ENCODE measurements at places on chromosomes 6 and 20.

GRCh38 chr6:81253821-81254220, 498.7 kb downstream of the TENT5A start:
- no peak for DNase-seq

DNA sequence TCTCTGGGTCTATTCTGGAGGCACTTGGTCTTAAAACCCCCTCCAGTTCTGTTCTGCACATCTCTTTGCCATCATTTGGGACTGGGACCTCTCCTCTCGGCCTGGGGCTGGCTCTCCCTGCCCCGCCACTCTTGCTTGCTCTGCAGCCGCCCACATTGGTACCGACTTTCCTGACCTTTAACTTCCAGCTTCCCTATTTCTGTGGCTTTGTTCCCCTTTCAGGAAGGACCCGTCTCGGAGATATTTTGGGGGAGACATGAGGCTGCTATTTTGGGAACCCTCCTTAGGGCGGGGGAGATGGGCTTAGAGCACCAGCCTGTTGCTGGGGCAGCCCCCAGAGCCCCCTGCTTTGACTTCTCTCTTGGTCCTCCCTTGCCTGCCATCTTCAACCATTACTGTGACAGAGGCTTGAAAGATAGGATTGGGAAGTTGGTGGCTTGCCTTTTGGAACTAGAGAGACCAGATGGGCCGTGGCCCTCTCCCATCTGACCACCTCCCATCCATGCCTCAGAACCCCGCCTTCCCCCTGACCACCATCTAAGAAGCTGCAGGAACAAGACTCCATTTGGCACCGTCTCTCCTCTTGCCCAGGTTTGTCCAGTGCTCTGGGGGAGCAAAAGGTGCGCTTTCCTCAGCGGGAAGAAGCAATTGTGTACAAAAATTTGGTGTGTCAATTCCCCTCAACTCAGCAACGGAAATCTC, 914 bp downstream of the TREM2 start:
- DNase-seq, result no peak

DNA sequence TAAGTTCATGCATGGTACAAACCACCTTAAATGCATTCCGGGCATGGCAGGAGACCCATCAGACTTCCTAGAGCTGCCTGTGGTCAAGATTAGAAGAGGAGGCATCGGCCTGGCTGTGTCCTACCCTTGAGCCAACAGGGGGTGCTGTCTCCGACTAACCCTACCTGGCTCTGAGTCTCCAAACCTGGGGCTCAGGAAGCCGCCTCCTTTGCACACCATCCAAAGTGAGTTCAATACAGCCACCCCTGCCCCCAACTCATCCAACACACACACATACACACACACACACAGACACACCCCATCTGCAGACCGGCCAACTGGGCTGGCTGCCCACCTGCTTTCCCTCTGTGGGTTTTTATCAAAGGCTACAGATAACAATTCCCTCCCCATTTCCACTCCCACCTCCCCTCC, 77.0 kb downstream of the JPH2 start:
- DNase-seq, result no peak

DNA sequence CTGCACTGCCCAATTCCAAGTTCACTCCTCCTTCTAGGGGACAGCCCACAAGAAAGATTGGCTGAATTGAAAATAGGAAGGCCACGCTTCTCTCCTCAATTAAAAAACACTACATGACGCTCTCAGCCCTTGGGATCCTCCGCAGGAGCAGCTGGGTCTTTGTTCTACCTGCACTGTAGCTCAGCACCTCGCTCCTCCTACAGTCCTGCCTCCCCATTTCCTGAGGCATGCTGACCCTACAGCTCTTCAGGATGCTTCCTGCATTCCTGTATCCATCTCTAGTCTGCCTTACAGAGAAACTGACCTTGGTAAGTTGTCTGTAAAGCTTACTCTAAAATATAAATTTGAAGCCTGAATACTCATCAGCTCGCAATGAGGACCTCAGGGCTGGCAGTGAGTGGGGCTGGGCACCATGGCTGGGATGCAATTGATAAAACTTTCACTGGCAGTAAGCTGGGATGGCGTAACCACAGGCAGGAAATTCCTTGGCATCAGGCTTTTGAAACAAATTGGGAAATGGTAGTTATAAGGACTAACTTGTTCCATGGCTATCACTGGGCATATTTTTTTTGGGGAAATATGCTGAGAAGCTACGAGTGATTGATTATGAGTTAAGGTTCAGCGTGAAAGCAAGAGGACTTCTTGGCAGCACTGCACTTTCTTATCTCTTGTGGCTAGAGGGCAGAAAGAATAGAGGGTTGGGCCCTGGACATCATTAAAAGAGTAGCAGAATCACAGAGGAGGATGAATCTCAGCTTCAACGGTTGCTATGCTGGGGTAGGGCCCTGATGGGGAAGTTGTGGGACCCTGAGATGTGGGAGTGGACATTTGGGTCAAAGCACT, 11.7 kb upstream of the SIRPB1 start:
- no peak for DNase-seq

- DNase-seq, result no peak
Measured at GRCh38 chr20:38825901-38826625, 20.6 kb downstream of the PPP1R16B start.

- peak; percentile 22 for DNase-seq
Measured at GRCh38 chr6:72553531-72554511, 68.0 kb upstream of the KCNQ5 start.

- DNase-seq, result no peak
Measured at GRCh38 chr6:113396730-113397129, 460.4 kb upstream of the MARCKS start.

DNA sequence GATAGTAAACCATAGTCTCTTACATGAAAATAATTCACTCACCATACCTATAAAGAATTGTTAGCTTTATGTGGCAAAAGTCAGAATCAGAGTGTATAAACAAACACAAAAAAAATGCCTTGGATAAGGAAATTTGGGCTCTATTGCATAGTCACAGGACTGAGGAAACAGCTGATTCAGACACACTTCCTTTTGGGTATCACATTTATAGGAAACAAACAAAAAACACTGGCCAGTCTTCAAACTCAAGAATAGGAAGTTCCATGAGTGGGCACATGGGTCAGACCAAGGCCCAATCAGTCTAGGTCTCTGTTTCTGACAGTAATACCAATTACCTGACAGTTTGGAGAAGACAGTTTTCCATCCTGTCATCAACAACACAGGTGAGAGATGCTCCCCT, 8.0 kb downstream of the SLC18B1 start:
- no peak for DNase-seq

DNA sequence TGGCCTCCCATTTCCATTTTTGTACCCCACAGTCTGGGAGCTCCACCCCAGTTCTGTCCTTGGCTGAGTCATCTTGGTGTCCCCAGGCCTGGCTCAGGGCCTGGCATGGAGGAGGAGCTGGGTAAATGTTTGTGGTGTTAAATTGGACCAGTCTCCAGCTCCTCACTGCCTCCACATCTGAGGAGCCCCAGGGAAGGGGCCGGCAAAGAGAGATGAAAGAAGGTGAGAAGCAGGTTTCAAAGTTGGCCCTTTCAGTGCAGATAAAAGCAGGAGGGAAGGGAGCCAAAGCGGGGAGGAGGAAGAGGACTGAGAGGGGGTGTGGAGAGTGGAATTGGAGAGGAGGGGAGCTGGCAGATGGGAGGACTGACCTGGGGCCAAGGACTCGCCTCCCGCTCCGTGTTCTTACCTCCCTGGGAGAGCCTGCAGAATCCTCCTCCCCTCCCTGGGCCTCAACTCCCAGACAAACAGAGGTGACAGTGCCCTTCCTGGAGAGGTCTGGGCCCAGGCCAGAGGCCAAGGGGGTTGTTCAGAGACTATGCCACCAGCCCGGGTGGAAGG, 89.0 kb downstream of the CD40 start:
- no peak for DNase-seq
